Left colon (tissue), 2 donors: ENCODE measurements at places on chromosomes 5 and 9.
A peak's percentile ranks its signal among the peaks of the same experiment; 100 is the strongest.

GRCh38 chr5:1895739-1896420, 13.2 kb upstream of the IRX4 start:
- DNase-seq: no peak

- peak; percentile 89 for DNase-seq
Observed at GRCh38 chr9:38068701-38069628, at the start of gene SHB. SHB (minus strand) TSS chr9:38069227; CDS start chr9:38068645, 582 bp downstream.

DNA sequence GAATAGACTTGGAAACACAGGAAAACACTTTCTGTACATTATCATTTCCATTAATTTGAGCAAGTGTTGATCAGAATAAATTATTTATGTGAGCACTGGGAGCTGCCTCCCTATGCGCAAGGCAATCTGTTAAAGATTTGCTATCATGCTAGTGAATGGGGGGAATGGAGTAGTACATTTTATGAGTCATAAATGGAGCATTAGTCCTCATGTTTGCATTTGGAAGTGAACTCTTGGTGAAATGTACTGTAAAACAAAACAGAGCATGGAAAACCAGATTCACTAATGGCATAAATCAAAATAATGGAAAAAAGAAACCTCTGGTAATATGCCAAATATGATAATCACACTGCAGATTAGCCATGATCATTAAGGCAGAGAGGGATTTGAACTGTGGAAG, 40.5 kb upstream of the TMC1 start:
- DNase-seq: no peak

GRCh38 chr5:15510092-15510491, 10.1 kb downstream of the FBXL7 start:
- no peak for DNase-seq

GRCh38 chr5:90641528-90641927, 82.9 kb downstream of the ADGRV1 start:
- no peak for DNase-seq

DNA sequence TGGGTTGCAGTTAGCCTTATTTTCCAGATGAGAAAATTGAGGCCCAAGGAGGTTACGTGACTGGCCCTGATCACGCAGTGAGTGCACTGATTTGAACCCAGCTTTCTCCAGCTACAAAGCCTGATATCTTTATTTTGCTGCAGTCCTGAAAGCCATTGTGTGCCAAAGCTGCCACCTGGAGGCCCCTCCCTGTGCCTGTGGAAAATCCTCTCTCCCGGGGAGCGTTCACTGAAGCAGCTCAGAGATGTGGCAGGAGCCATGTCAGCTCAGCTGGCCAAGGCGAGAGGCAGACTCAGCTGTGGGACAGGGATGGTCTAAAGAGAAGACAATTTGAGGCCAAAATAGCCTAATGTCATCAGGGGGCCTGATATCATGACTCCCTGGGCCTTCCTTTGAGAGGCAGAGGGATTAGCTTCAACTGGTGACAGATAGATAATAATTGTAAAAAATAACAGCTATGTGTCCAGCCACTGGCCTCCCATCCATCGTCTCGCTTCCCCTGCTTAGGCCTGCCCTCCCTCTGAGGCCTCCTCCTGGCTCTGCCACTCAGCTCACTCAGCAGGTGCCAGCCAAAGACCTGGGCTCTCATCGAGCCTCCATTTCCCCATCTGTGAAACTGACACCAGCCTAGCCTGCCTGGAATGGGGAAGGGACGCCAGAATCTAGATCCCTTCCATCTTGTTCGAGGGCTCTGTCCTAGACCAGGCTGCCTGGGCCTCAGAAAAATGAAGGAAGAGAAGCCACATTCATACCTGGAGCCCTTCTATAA, 74.3 kb upstream of the GGTA1 start:
- no peak for DNase-seq

DNA sequence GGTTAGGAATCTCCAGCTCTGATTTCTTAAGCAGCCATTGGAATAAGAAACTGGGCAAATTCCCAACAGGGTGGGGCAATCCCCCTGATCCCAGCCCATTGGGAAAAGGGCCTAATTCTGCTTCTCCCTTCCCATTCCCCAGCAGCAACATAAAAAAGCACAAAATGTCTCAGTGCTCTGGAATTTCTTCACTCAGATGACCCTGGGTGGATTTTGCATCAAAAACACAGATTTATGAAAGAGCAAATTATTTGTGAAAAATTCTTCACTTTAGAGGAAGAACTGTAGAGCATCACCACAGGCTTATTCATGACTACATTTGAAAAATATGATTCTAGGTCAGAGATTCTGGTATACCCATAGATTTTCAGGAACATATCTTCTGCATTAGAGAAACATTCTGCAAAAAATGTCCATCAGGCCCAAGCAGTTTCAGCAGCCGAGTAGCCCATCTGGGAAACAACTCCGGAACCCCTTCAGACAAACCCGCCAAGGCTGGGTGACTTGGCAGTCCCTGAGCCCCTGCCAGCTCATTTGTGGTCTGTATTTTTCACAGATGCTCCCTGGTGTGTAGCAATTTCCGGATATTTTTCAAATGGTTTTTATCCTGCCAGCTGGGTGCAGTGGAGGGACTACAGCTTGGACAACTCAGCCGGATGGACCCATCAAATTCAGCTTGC, 102.1 kb upstream of the RANBP3L start:
- no peak for DNase-seq

DNA sequence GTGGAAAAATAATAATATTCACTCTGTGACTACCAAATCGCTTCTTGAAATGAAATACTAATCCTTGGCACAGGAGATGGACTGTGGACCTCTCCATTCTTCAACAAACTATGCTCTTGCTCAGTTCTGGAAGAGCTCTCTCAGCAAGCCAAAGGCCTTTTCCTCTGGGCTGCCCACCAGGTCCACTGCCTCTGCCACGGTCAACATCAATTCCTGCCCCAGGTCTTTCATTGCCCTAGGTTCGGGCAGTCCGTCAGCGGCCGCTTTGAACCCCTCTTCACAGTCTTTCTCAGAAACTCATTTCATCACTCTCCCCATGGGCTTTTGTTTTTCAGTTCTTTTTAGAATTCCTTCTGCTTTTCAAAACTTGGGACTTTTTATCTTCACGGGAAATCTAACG, 64.9 kb downstream of the GNAQ start:
- DNase-seq: no peak

DNA sequence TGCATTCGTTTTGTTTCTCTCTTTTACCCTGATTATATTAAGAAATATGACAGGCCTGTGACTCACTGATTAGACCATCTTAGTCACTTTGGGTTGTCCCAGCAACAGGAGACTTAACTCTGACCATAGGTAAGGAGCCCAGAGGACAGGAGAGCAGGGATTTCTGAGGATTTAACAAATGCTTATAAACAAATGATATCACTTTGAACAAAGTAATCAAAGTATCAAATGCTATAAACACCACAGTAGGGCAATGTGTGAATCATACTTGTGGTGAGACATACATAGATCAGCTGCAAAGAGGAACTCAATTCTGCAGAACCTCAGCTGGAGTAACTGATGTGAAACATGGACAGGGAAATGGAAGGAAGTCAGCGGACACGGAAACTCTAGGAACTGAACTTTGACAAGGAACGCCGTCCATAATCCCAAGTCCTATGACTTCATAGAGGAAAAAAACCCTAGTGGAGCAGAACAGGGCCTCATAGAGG, 190.6 kb upstream of the MSX2 start:
- DNase-seq: no peak

DNA sequence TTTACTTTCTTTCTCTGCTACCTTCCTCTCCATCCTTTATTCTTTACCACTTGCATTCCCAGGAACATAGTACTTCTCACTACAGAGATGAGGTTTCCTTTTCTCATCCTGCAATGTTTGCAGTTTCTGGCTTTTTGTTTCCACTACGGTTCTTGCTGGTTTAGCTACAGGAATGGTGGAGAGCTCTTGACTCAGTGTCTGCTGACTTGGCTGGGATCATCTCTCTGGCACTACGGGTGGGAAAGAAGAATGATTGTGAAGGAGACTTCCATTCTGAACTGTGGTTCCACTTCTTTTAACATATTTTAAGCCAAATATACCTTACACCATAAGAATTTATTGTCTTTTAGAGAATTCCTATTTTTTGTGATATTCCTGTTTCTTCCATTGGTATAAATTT, 65.1 kb downstream of the NREP start:
- no peak for DNase-seq

GRCh38 chr5:166024970-166025369, 2266.5 kb upstream of the WWC1 start:
- DNase-seq: no peak

DNA sequence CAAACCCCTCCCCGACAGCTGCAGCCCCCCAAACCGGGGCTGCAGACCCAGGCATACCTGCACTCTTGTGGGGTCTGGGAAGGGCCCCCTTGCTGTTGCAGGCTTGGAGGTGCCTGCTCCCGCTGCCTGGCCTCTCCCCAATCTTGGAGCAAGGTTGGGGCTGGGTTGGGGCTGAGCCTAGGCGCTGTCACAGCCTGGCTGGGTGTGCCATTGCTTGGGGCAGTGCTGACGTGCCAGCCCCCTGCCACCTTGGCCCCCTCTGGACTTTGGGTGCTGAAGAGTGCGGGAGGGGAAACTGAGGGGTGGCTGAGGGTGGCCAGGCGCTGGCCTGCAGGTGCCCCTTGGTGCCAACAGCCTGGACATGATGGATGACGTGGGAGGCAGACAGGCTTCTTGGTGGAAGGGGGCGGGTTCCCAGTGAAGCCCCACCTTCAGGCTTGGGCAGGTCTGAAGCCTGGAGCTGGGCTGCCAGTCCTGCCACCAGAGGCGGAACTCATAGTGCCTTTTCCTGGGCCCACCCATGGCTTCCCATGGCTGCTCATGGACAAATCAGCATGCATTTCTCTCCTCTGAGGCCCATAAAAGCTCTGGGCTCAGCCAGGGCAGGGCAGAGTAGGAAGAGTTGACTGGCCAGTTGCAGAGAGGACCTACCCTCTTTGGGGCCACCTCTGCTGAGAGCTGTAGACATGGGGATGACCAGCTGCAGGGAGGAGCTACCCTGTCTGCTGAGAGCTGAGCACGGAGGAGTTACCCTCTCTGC, 19.1 kb downstream of the TMEM38B start:
- no peak for DNase-seq

- no peak for DNase-seq
Observed at GRCh38 chr5:167232675-167233311, 1058.7 kb upstream of the WWC1 start.

DNA sequence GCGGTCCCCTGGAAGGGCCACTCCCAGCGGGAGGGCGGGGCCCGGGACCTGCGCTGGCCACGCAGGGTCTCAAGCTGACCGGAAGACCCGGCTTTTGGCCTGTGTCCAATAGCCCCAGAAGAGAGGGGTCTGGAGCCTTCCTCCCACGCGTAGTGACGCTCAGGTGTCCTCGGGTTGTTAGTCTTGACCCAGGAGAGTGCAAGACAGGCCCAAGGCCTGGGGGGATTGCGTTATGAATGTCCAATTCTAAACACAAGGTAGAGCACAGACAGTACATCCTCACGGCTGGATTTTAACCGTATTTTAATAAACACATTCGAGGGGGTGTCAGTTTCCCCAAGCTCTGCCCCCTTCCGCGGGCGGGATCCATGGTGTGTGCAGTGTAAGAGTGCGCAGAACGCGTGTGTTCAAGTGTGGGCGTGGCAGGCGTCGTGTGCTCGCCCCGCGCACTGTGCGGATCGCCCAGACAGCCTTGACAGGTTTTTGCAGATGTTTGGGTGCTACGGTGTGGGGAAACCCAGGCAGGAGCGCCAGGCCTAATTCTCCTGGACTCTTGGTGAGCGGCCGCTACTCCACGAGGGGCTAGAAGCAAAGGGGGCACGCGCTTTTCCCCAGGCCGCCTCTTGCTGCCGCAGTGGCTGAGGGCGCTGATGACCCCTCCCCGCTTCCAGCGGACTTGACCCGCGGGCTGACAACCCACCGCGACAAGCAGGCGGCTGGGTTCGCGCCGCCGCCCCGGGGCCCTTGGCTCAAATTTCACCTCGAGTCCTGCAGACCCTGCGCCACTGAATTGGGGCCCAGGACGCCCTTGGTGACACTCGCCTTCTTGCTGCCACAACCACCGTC, 6.1 kb upstream of the DMRT3 start:
- DNase-seq: no peak

DNA sequence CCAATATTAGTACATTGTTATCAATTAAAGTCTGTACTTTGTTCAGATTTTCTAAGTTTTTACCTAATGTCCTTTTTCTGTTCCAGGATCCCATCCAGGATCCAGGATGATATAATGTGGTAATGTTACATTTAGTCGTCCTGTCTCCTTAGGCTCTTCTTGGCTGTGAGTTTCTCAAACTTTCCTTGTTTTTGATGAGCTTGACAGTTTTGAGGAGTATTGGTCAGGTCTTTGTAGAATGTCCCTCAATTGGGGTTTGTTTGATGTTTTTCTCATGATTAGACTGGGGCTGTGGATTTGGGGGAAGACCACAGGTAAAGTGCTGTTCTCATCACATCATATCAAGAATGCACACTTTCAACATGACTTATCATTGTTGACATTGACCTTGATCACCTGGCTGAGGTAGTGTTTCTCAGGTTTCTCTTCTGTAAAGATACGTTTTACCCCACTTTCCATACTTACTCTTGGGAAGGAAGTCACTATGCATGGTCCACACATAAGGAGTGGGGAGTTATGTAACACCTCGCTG, 9.6 kb downstream of the NDFIP1 start:
- DNase-seq: no peak

GRCh38 chr9:116323571-116323970, 170.0 kb downstream of the PAPPA start:
- DNase-seq: no peak

- DNase-seq: no peak
Observed at GRCh38 chr9:116687754-116688135, 640 bp downstream of the TRIM32 start.

DNA sequence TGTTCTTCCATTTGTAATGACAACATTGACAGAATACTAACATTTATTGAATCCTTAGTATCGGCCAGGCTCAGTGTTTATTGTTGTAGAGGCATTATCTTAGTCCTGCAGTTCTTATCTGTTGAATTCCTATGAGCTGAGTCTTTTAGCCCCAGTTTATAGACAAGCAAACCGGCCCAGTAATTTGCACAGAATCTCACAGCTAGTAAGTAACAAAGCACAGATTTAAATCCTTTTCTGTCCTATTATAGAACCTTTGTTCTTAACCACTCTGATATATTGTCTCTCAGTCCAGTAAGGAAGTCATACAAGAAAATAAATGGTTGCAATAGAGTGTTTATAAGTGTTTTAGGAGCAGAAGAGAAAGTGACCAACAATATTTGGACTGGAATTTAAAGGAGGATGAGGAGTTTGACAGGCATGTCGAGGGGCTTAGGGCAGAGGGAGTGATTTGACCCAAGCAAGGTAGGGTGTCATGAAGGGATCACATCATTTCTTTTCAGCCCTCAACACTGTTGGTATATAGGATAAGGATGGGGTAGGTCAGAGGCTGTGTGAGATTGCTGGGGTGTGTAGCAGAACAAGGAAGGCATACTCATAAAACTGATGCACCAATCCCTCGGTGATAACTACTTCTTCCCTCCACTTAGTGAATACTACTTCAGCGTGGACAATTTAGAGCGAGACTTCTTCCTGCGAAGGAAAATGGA, 39.5 kb downstream of the LARP1 start:
- no peak for DNase-seq
